ENCODE measurements at places on chromosomes 2 and 18.

DNA sequence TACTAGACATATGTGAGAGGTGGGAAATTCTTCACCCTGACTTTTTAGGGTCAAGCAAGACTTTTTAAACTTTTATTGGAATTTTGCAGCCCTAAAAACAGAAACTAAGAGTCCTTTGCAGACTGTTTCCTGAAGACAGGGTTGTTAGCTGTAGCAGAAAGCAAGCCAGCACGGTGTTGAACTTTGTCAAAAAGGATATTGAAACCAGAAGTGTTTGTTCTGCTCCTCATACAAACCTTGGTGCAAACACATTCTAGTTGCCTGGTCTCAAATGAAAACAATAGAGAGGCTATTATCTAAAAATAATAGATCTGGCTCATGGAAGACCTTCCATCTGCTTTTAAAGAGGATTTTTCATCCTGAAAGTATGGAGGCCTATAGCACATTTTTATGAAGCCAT, 65.8 kb upstream of the IGFBP5 start:
- no peak for DNase-seq

DNA sequence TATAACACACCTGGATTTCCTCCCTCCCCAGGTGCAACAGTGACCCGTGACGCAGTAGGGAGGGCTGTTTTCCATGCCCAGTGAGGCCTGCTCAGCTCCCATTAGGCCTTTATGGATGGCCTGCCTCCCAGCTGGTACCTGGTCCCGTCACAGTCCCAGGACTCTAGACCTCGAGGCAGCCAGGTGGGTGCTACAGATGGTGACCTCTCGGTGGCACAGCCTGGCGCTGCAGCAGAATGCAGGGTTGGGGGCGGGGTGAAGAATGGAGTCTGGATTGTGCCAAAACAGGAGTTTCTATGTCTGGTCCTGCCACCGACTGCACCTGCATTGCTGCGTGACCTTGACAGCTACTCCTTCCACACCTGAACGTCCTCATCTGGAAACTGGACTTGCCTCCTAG, 18.0 kb upstream of the YWHAQ start:
- no peak for DNase-seq

DNA sequence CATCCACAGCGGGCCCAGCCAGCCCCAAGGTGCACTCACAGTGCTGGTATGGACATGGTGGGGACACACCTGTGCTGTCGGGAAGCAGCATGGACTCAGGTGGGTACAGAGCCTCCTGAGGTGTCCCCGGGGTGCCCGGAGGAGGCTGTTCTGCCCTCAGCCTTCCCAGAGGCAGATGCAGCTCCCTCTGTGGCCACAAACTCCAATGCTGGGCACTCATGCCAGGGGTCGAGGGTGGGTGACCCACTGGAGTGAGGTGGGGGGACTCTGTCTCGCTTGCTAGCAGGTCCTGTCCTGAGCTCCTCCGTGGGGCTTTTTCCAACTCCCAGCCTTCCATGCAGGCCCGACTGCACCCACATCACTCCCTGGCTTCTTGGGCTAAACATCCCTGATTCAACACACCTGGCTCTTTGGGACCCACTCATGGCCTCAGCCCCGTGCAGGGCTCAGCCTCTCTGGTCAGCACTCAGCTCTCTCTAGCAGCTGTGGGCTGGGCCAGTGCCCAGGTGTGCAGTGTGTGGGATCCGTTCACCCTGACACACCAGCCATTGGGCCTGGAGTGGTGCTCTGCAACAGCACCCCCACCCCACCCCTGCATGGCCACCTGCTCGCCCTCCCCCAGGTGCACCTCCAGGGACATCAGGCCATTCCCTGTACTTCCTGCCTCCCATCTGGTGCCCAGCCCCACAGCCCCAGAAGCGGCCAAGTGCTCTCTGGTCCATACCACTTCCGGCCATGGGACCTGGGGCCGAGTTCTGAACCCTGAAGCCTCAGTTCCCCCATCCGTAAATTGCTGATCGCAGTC, 16.0 kb downstream of the RAMP1 start:
- no peak for DNase-seq

DNA sequence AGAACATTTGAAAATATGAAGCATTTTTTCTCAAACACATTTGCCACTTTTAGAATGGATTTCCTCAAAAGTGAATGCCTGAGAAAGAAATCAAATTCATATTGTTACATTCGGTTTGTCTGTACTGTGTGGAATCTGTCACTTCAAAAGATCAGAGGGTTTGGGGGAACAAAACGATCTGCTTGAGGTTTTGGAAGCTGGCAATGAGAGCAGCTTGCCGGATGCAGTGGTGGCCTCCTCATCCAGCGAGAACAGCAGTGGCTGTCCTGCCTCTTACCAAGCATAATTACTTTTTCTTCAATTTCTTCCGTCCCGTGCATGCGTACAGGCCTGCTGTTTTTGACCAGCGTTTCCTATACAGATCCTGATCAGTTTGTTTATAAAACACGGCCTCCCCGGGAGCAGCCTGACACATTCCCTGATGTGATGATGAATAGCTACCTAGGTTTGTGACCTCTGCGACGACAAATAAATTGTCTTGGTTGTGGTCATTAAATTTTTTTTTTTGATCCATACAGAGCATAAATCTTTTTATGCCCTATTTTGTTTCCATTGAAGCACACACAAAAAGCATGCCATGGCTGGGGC, 45.2 kb downstream of the ITGA6 start:
- no peak for DNase-seq

GRCh38 chr2:96437512-96437911, 67.6 kb downstream of the NEURL3 start:
- DNase-seq = no peak

- peak; percentile 61 for DNase-seq
Observed at GRCh38 chr2:12173271-12173942, 427.0 kb downstream of the LPIN1 start.

Data from choroid plexus epithelial cell (primary cell).